T-helper 2 cell (primary cell): ENCODE measurements at places on chromosomes 1 and 21.

GRCh38 chr1:29675481-29676263, 439.4 kb downstream of the PTPRU start:
- no peak for DNase-seq

DNA sequence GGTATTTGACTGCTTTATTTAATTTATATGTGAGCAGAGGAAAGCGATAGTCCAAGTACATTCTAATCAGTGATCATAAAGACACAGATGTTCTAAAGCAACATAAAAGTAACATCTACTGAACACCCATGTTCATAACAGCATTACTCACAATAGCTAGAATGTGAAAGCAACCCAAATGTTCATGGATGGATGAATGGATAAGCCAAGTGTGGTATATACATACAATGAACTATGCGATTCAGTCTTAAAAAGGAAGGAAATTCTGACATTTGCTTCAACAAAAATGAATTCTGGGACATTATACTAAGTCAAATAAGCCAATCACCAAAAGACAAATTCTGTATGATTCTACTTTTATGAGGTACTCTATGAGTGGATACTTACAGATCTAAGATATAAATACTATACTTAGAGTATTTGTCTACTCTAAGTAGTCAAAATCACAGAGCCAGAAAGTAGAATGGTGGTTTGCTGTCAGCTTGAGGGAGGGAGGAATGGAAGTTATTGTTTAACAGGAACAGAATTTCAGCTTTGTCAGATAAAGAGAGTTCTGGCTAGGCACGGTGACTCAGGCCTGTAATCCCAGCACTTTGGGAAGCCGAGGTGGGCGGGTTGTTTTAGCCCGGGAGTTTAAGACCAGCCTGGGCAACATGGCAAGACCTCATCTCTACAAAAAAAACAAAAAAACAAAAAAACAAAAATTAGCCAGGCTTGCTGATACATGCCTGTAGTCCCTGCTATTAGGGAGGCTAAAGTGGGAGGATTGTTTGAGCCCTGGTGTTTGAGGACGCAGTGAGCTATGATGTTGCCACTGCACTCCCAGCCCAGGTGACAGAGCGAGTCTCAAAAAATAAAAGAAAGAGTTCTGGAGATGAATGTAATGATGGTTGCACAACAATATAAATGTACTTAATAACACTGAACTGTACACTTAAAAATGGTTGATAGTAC, 79.7 kb upstream of the ARHGAP29 start:
- DNase-seq: no peak

DNA sequence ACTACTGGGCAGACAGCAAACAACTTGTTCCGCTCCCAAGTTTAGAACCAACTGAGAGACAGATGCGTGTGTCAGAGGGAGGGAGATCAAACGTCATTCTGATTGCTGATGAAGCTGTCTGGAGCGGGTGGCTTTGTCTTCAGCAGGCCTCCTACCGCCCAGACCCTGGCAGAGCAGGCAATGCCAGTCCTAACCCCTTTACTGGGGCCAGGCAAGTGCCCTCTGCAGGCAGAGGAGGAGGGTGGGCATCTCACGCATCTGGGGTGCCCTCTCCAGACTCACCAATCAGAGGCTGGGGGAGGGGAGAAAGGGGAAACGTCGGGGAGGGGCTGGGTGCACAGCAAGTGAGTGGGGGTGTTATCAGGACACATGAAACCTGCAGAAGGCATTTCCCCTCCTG, 126.6 kb downstream of the ACTL8 start:
- DNase-seq: no peak

- no peak for DNase-seq
These were observed 1.7 kb downstream of the KIAA2013 start for GRCh38 chr1:11924334-11925195.

DNA sequence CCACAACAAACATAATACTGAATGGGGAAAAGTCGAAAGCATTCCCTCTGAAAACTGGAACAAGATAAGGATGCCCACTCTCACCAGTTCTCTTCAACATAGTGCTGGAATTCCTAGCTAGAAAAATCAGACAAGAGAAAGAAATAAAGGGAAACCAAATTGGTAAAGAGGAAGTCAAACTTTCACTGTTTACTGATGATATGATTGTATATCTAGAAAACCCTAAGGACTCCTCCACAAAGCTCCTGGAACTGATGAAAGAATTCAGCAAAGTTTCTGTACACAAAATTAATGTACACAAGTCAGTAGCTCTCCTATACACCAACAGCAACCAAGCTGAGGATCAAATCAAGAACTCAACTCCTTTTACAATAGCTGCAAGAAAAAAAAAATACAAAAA, 6.9 kb upstream of the F13B start:
- no peak for DNase-seq

- DNase-seq: no peak
These were observed 230.3 kb upstream of the VAMP3 start for GRCh38 chr1:7540816-7541215.

GRCh38 chr1:183739741-183740271, 65.1 kb upstream of the RGL1 start:
- DNase-seq: no peak

- no peak for DNase-seq
These were observed 7.1 kb downstream of the BTF3L4 start for GRCh38 chr1:52063192-52063591.

GRCh38 chr1:234618737-234619049, 8.7 kb upstream of the IRF2BP2 start:
- no peak for DNase-seq

DNA sequence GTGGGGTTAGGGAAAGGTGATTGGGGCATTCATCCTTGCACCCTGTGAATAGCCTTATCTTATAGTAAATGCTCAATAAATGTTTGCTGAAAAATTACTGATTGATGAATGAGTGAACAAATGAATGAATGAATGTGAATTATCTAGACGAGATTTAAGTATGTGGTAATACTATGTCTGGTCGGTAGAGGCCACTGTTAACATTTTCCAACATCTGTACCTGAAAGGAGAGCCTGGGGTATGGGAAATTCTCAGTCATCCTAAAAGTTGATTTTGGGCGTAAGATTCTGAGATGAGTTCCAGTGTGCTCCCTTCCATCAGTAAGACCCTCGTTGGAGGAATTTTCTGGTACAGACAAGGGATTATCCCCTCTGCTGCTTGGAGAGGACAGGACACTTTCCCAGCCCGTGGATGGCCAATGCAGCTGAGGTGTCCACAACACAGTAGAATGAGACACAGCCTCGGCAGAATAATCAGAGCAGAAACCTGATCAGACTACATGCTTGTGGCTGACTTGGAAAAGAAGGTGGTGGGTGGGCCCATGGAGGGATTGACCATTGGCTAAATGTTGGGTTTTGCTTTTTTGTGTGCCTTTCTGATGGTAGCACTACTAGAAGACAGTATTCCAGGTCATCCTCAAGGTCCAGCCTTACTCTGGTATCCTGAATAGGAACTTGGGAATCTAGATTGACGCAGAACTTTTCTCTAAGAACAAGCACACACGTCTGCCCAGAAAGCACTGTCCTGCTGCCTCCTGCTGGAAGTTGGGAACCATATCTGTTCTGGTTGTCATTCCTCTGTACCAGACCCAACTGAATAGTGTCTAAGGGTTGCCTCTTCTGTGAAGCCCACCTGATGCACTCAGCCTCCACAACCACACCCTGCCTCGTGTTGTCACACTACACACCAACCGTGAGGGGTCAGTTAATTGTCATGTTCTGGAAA, 262.0 kb downstream of the TNR start:
- no peak for DNase-seq

DNA sequence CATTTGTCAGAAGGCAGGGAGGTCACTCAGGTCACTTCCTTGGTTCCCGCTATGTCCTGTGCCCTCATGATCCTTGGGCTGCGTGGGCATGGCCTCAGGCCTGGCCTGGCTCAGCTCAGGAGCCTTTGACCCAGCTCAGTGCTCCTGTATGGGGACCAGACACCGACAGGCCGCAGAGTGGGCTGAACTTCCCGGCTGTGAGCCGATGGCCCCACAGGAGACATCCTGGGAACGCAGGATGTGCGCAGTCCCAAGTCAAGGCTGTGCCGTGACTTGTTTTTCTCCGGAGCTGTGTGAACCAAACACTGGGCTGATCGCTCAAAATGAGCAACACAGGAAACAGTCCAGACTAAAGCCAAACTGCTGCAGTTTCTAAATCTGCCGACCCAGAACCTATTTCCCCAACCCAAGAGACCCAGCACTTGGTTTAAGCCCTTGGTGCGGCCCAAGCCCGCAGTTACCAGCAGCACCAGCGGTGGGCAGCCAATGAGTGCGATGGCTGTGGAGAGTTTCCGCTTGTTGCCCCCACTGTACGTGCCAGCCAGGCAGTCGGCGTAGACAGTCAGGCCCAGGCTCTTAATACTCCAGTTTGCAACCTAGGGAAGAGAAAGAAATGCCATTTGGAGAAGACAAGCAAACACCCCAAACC, 92.3 kb upstream of the GCLM start:
- DNase-seq: no peak

- no peak for DNase-seq
These were observed 135.8 kb upstream of the B3GALT2 start for GRCh38 chr1:193322211-193322610.

DNA sequence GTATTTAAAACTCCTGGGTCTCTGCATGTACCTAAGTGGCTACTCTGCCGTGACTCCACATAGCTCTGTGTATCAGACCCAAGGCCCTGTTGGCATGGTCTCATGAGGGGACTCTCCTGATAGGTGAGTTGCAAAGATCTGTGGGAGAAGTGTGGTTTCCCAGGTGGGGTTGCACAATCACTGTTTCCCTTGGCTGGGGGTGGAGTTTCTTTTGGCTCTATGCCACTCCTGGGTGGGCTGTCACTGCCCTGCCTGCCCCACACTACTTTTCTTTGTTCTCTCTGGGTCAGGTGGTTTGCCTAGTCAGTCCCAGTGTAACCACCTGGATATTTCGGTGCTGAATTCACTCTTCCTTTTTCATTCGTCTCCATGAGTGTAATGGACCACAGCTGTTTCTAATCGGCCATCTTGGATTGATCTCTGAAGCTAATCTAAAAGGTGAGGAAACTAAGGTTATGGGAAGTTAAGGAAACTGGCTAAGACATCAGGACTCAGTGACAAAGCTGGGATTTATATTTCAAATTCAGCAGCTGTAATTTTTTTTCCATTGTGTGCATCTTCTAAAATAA, 97.1 kb upstream of the CACYBP start:
- DNase-seq: no peak
